ENCODE measurements at places on chromosomes 3 and 15.

DNA sequence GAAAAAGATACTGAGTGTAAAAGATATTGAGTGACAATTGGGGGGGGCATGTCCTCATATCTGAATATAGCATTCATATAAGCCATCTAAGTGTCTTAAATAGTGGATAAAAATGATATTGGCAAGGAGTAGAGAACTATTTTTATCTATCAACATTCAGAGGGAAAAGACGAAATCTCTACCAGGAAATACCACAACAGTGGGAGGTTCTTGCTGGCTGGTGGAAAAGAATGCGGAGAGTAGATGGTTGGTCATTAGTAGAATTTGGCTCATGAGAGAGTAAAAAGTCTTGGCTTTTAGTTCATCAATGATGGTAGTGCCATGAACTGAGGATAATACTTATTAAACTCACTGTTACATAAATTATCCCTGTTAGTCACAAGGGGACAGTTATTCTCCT lies 4.8 kb upstream of the TCF12 start:
- no peak for DNase-seq

DNA sequence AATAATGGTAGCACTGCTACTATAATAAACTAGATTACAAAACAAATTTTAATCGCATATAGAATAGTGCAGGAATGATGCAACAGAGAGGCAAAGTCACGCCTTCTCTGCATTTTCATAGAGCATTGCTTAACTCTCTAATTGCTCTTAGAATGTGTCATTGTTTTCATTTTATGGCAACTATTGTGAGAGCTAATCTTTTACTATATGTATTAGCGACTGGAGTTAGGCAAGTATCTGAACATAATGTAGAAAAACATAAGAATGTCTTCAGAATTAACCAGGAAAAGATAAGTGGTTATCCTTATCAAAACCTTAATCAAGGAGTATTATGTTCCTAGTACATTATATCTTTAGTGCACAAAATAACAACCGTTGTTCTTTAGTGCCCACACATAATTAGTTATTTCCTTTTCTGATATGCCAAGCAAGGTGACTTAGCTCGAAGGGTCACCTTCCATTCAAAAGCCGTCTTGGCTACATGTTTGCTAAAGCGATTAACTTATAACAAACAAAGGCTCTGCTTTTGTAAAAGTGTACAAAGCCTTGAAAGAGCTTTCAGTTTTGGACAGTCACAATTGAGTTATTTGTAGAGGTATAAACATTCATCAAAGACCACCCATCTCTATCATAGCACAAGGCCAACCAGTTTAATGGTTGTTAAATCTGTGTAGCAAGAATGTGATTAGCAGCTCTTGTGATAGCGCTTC lies 1328.9 kb downstream of the ROBO2 start:
- no peak for DNase-seq

- peak; percentile 46 for DNase-seq
Measured at GRCh38 chr3:10320320-10320677, 613 bp downstream of the SEC13 start.

GRCh38 chr15:68199340-68199739 lies 5.8 kb downstream of the CALML4 start:
- no peak for DNase-seq

Measured in erythroblast (primary cell).